Gastroesophageal sphincter (tissue), 4 donors: ENCODE measurements at places on chromosomes 7 and 10. TPM values are rescaled to one million over a fixed set of nuclear protein-coding genes. Genes with fewer than 3 reads are reported as not detected.

DNA sequence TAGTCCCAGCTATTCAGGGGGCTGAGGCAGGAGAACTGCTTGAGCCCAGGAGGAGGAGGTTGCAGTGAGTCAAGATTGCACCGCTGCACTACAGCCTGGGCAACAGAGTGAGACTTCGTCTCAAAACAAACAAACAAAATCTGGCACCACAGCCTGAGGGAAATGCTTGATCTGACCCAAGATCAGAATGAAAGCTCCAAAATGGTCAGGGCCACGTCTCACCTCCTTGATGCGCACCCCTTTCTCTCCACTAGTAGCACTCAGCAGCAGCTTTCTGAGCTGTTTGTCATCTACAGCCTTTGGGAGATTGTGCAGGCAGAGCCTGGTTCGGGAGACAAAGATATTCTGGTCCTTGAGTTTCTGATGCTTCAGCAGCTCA lies 22.7 kb downstream of the RBM28 start:
- ATAC-seq = no peak

GRCh38 chr10:34520084-34520483 lies 295.0 kb downstream of the PARD3 start:
- ATAC-seq = no peak

- no peak for ATAC-seq
Measured at GRCh38 chr7:127820732-127821085, 168.7 kb downstream of the SND1 start.

- ATAC-seq = no peak
Measured at GRCh38 chr7:4957847-4958476, 1.0 kb downstream of the MMD2 start.

Gene FAM237B
- total RNA-seq = not detected

DNA sequence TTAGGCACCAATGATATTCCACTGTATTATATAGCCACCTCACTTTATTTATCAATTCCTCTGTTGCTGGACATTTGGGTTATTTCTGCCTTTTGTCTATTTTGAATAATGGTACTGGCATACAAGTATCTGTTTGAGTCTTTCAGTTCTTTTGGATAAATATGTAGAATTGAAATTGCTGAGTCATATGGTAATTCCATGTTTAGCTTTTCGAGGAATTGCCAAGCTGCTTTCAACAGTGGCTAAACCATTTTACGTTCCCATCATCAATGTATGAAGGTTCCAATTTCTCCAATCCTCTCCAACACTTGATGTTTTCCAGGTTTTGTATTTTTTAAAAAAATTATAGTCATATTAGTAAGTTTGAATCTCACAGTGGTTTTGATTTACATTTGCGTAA lies 42.3 kb downstream of the JMJD1C start:
- ATAC-seq = no peak

DNA sequence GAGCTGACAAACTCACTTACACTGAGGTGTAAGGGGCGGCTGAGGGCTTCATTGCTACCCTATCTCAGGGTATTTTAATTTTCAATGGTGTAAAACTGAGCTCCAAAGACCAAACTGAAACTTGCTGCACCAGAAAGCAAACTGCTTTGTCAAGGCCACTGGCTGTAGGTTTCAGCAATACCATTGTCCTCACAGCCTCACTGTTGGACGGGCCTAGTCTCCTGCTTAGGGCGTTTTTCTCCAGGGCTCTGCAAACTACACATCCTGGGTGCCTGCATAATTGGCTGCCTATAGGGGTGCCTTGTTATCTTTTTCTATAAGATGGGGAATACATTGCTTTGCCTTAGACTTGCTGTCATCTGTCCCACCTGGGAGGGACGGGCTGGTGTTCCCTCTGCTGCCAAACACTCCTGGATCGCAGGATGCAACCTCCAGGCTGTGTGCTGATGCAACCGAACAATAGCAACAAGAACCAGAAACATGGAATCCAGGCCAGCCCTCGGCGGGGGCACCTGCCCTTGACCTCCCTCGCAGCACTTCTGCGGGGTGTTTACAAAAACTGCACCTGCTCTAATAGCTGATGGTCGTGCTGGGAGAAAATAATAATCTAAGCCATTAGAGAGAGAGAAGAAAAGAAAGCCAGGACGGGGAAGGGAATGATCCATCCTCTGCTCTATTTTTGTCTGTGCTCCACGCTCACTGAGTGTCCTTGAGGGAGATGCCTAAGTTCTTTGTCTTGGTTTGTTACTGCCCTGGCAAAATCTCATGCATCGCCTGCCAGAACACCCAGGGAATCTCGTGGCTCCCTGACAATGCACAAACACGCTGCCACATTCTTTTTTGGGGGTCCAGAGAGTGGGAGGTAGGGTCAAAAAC lies 104.5 kb downstream of the GALNT17 start:
- peak; percentile 41 for ATAC-seq
